GM12878 (cell line): ENCODE measurements at places on chromosomes 4 and X.

DNA sequence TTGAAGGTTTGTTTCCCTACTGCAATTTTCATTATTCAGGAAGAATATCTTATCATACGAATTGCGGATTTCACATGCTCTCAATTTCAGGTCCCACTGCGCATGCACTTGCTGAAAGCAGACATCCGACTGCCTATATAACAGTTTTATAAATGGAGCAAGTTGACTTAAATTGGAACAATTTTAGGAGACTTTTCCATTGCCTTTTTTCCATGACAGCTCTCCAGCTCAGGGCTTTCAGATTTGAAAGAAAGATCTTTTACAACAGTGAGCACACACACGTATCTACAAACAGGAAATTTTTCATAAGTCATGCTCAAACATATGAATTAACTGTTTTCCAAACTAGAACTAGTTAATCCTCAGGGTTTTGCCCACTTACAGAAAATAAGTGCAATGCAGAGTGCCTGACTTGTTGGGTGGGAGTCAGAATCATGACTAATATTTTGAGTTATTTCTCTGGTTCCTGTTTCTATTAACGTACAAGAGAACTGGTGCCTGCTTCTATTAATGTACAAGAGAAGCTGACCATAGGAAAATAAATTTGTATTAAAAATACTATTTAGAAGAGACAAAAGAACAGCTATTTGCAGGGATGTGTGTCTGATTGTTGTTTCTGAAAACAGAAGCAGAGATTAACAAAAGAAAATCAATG lies 137.9 kb downstream of the GPC3 start:
- no peaks in the 10 kb centered on the region for H3K27me3 ChIP-seq
- H3K36me3 ChIP-seq: no peaks in the 10 kb centered on the region
- H3K4me3 ChIP-seq: no peak overlapping the region
- H3K27ac ChIP-seq: no peak overlapping the region
- H3K4me1 ChIP-seq: no peaks in the 10 kb centered on the region

DNA sequence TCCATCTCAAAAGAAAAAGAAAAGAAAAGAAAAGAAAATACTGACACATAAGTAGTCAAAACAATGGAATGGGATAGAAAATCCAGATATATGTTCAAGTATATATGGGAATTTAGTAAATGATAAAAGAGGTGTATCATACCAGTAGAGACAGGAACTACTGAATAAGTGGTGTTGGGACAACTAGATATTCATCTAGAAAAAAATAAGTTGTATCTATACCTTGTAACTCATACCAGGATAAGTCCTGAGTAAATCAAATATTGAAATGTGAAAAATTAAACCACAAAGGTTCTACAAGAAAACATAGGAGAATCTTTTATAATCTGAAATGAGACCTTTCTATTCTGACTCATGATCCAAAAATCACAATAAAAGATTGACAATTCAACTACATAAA lies 58.5 kb downstream of the RBM47 start:
- H3K36me3 ChIP-seq: peaks cover 2% of the 10 kb centered on the region
- no peak for DNase-seq
- no peaks in the 10 kb centered on the region for H3K27me3 ChIP-seq
- H3K4me1 ChIP-seq: peaks cover 42% of the 10 kb centered on the region
- no peak overlapping the region for H3K27ac ChIP-seq
- H3K4me3 ChIP-seq: no peak overlapping the region

DNA sequence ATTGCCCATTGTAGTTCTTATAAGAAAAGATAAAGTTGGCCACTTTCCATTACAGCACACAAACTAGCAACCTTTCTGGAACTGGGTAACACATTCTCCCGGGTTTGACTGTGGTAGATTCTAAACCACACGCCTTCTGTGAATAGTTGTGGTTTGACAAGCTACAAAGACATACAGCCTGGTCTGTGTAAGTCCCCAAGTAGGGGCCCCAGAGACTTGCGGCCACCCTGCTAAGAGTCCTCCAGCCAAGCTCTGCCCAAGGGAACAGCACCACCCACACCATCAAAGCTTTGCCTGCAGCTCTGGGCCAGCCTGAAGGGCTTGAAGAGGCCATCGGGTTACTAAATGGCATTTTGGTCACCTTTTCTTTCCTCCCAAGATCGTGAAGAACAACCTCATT lies 203.4 kb downstream of the MAML3 start:
- no peak overlapping the region for H3K4me3 ChIP-seq
- H3K4me1 ChIP-seq: peaks cover 18% of the 10 kb centered on the region
- H3K36me3 ChIP-seq: no peaks in the 10 kb centered on the region
- H3K27me3 ChIP-seq: no peaks in the 10 kb centered on the region

DNA sequence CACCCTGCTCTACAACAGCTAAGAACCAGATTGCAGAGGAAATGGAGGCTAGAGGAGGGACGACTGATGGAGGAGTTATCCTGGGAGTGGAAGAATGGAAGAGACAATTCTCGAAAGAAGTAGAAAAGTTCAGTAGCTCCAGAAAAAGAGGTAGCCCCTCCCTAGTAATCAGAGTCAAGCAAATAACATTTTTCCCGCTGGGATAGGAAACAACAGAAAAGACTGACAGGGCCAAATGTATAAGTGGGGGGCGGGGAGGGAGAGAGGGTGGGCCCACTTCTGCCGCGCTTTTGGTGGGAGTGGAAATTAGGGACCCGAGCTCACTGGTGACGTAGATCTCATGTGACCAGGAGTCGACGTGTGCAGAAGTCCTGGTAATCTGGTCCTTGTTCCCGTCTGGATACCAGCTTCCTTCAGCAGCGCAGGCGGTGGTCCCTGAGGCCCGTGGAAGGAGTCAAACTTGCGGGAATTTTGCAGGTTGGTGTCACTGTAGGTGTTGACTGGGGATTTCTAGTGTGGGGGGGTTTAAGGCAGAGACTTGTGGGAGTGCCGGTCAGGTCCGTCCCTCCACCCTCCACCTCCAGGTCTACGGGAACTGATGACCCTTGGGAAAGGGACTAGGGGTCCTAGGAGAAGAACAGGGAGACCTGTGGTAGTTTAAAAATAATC lies at the start of gene TCEAL9:
Gene TCEAL9, plus strand, starts transcription at position 377 of the 669 bp plus-strand sequence. CDS start 1,179 bp downstream, outside the sequence.
- H3K36me3 ChIP-seq: no peaks in the 10 kb centered on the region
- H3K27me3 ChIP-seq: no peaks in the 10 kb centered on the region
- no peak within 1 kb of the TSS for H3K27ac ChIP-seq
- DNase-seq: no peak

GRCh38 chr4:13782231-13782630 lies 154.7 kb upstream of the BOD1L1 start:
- H3K27me3 ChIP-seq: no peaks in the 10 kb centered on the region
- H3K27ac ChIP-seq: no peak overlapping the region
- H3K4me1 ChIP-seq: no peaks in the 10 kb centered on the region
- no peak for DNase-seq

- H3K27me3 ChIP-seq: no peaks in the 10 kb centered on the region
- H3K36me3 ChIP-seq: peaks cover 14% of the 10 kb centered on the region
- peaks cover 13% of the 10 kb centered on the region for H3K4me1 ChIP-seq
Observed at GRCh38 chrX:48945517-48946348, 11.7 kb downstream of the OTUD5 start.

GRCh38 chrX:8849945-8850344 lies 48.8 kb upstream of the FAM9A start:
- no peak overlapping the region for H3K27ac ChIP-seq
- no peaks in the 10 kb centered on the region for H3K36me3 ChIP-seq
- no peaks in the 10 kb centered on the region for H3K4me1 ChIP-seq
- no peak for DNase-seq

GRCh38 chr4:168743601-168744000 lies 246.7 kb downstream of the PALLD start:
- no peaks in the 10 kb centered on the region for H3K4me1 ChIP-seq
- no peak overlapping the region for H3K27ac ChIP-seq
- no peaks in the 10 kb centered on the region for H3K27me3 ChIP-seq
- no peak overlapping the region for H3K4me3 ChIP-seq

GRCh38 chr4:1203026-1203616 lies 30.7 kb upstream of the SPON2 start:
- H3K36me3 ChIP-seq: no peaks in the 10 kb centered on the region
- H3K27ac ChIP-seq: peak overlapping the region; percentile 77
- no peak overlapping the region for H3K4me3 ChIP-seq
- peaks cover 38% of the 10 kb centered on the region for H3K4me1 ChIP-seq
- no peaks in the 10 kb centered on the region for H3K27me3 ChIP-seq

DNA sequence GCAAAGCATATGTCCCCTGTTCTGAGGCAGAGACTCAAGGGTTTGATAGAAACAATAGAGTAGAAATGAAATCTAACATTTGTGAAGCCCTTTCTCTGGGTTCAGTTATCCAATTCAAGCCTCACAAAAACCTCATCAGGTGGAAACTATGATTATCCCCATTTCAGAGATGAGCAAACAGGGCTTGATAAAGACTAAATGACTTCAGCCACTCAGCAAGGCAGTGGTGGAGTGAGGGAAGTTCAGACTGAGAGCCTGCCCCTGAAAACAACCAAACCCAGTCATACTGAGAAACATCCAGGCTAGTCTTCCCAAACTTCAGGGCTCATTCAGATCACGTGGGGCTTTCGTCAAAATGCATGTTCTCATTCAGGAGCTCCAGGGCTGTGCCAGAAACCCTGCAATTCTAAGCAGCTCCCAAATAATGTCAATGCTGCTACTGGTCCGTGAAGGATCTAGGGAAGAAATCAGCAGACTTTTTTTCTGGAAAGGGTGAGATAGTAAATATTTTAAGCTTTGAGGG lies 109.6 kb upstream of the KIT start:
- H3K36me3 ChIP-seq: no peaks in the 10 kb centered on the region
- no peak overlapping the region for H3K4me3 ChIP-seq
- H3K27ac ChIP-seq: no peak overlapping the region
- no peaks in the 10 kb centered on the region for H3K27me3 ChIP-seq
- DNase-seq: no peak

GRCh38 chrX:96566878-96567277 lies 117.8 kb upstream of the DIAPH2 start:
- no peaks in the 10 kb centered on the region for H3K27me3 ChIP-seq
- H3K4me3 ChIP-seq: no peak overlapping the region
- no peaks in the 10 kb centered on the region for H3K36me3 ChIP-seq
- no peak overlapping the region for H3K27ac ChIP-seq
- no peaks in the 10 kb centered on the region for H3K4me1 ChIP-seq

DNA sequence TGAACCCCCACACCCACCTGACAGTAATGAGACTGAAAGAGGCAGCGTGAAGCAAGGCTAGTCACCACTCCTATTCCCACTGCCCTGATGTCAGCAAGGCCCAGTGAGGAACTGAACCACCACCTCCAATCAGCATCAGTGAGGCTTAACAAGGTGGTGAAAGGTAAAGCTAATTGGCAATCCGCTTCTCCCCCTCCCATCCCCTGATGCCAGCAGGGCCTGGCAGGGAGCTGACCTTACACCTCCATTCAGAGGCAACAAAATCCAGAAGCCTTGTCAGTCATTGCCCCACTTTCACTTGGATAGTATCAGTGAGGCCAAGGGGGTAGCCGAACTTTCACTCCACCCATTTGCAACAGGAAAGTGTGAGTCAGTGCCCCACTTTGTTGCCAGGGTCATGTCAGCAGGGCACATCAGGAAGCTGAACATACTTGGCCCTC lies 60.8 kb downstream of the AWAT2 start:
- no peaks in the 10 kb centered on the region for H3K4me1 ChIP-seq
- no peaks in the 10 kb centered on the region for H3K36me3 ChIP-seq
- no peak overlapping the region for H3K4me3 ChIP-seq

GRCh38 chr4:124884316-124884715 lies 171.8 kb upstream of the ANKRD50 start:
- H3K36me3 ChIP-seq: no peaks in the 10 kb centered on the region
- H3K27ac ChIP-seq: no peak overlapping the region
- no peaks in the 10 kb centered on the region for H3K27me3 ChIP-seq
- DNase-seq: no peak

GRCh38 chrX:54920610-54921426 lies at the start of gene TRO:
TRO (plus strand) TSS chrX:54920824; CDS start chrX:54922247, 1,423 bp downstream.
- no peaks in the 10 kb centered on the region for H3K27me3 ChIP-seq
- DNase-seq: no peak
- H3K4me1 ChIP-seq: no peaks in the 10 kb centered on the region
- H3K4me3 ChIP-seq: no peak within 1 kb of the TSS
- H3K27ac ChIP-seq: no peak within 1 kb of the TSS

GRCh38 chrX:103475381-103475780 lies 43.9 kb downstream of the RAB40A start:
- H3K27ac ChIP-seq: no peak overlapping the region
- no peaks in the 10 kb centered on the region for H3K4me1 ChIP-seq
- no peaks in the 10 kb centered on the region for H3K36me3 ChIP-seq

DNA sequence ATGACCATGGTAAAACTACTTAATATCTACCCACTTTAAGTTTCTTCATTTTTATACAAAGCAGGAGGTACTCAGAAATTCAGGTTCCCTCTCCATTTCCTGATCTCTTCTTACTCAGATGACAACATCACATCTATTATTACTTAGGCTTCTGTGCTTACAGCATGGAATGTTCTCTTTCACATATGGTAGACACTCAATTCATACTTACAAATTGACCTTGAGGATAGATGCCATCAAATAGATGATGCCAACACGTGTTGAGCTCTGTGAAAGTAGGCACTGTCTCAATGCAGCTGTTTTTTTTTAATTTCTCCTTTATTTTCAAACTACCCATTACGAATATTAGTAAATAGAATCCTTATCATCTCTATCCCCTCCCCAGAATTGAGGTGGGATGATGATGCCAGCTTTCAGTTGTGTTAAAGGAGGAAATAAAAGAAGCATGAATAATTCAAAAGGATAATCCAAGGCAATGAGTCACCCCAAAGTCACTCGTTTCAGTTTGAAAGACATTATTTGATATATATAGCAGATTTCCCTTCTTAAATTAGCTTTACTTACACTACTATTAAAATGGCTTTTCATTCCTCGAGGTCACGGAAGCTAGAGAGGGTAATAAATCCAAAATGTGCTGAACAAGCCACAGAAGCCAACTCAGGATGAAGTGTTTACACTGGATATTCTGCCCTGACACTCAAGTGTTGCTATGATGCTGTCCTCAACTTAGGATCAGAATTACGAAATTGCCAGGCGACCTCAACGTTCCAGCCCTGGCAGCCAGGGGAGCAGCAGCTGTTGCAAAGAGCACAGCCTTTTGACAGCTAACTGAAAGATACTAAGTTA lies 124.2 kb upstream of the EOLA2 start:
- H3K4me3 ChIP-seq: no peak overlapping the region
- H3K4me1 ChIP-seq: no peaks in the 10 kb centered on the region
- H3K27me3 ChIP-seq: no peaks in the 10 kb centered on the region

- no peak overlapping the region for H3K27ac ChIP-seq
- no peaks in the 10 kb centered on the region for H3K27me3 ChIP-seq
- H3K4me1 ChIP-seq: no peaks in the 10 kb centered on the region
- no peak overlapping the region for H3K4me3 ChIP-seq
Observed at GRCh38 chr4:183789657-183790056, 115.5 kb upstream of the STOX2 start.

DNA sequence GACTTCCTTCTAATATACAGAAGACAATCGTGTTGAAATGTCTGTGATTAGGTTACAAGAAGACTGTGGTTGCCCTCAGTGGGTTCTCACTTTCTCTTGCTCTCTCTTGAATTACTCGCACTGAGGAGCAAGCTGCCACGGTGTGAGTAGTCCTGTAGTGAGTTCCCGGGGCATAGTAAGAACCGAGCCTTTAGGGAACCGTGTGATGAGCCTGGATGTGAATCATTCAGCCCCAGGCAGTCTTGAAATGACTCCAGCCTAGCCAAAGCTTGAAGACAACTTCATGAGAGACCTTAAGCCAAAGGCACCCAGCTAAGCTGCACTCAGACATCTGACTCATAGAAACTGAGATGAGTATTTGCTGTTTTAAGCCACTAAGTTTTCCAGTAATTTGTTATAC lies 292.7 kb downstream of the SPOCK3 start:
- no peaks in the 10 kb centered on the region for H3K27me3 ChIP-seq
- no peak overlapping the region for H3K27ac ChIP-seq
- peak; percentile 7 for DNase-seq
- H3K4me3 ChIP-seq: no peak overlapping the region
